ENCODE measurements at places on chromosomes 16 and 17.
A peak's percentile ranks its signal among the peaks of the same experiment; 100 is the strongest.

- no peak for DNase-seq
Observed at GRCh38 chr16:87348616-87349157, 31.5 kb upstream of the C16orf95 start.

GRCh38 chr17:34370997-34371395, 8.0 kb upstream of the CCL1 start:
- peak; percentile 7 for DNase-seq

GRCh38 chr16:47016700-47017133, 43.2 kb upstream of the DNAJA2 start:
- DNase-seq, result no peak

- no peak for DNase-seq
Observed at GRCh38 chr17:38719943-38720641, 10.0 kb upstream of the CISD3 start.

DNA sequence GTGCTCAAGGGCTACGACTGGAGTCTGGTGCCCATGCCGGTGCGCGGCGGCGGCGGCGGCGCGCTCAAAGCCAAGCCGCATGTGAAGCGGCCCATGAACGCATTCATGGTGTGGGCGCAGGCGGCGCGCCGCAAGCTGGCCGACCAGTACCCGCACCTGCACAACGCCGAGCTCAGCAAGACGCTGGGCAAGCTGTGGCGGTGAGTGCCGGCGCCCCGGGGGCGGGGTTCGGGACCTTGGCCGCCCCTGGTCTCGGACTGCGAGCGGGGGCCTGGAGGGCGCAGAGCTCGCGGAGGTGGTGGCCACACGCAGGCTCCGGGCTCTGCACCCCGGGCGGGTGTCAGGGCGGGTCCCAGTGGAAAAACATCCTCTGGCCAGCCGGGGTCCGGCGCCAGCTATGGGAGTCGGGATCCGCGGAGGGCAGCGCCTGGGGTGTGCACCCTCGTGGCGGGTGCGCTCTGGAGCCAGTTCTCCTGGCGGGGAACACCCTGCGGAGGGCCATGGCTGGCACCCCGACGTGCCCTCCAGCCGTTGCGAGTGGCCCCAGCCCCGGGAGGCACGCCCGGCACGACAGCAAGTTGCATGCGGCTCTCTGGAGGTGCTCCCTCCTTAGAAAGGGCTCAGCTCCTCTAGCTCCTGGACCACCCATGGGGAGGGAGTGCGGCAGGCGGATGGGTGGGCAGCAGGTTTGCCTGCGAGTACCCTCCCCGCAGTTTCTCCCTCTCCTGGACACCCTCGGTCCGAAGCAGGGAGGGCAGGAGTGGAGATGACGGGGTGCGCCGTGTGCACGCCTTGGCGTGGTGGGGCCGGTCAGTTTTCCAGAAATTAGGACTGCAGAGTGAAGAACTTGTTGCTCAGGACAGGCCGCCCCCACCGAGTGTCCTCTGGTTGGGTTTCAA, 824 bp downstream of the SOX8 start:
- no peak for DNase-seq

- no peak for DNase-seq
Observed at GRCh38 chr17:81514739-81515529, 2.3 kb upstream of the ACTG1 start.

- DNase-seq, result no peak
Observed at GRCh38 chr17:66995944-66996343, 31.4 kb downstream of the CACNG4 start.

DNA sequence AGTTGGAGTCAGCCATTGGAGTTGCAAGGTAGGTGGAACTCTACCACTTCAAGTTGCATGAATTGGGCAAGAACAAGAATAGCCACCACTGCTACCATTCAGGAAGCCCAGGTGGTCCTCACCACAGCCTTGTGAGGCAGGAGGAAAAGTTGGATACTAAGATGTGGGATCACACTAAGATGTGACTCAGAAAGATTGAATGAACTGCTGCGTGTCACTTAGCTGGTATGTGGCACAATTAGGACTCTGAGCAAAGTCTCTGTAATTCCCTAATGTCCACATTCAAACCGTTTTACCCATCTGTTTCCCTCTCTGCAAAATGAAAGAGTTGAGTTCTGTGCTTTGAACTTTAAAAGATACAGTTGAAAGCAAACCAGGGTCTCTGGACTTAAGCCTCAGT, 44.7 kb upstream of the HS3ST3A1 start:
- no peak for DNase-seq

- DNase-seq, result peak; percentile 42
Observed at GRCh38 chr17:42459256-42459800, 650 bp downstream of the ATP6V0A1 start.

- DNase-seq, result no peak
Observed at GRCh38 chr16:80627108-80627507, 86.3 kb downstream of the DYNLRB2 start.

DNA sequence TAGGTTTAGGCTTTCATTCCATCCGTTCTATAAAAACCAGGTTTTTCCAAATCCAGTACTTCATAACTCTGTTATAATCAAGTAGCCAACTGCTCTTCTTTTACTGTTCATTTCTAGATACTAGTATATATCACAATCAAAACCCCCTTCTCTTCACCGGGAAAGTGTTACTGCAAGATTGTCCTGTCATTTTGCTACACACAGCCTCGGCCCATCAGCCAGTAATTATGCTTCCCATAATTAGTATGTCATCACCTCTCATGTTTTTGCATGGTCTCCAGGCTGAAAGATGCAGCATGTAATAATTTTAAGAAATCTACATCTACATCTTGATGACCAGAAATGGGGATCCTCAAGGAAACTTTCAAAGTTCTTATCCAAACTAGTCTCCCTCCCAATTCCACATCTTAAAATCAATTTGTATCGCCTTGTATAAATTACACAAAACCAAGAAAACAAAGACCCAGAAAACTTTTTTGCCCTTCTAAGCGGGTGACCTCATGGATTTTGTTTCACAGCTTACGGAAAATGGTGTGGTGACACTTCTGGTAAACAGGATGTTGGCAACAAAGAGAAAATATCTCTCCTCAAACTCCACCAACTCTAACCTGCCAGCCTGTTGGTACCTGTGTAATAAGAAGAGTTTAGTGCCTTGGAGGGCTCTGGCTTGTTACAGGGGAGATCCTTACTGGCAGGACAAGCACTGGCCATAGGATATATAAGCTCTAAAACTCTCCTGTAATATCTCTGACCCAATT, 9.3 kb downstream of the TACO1 start:
- no peak for DNase-seq

DNA sequence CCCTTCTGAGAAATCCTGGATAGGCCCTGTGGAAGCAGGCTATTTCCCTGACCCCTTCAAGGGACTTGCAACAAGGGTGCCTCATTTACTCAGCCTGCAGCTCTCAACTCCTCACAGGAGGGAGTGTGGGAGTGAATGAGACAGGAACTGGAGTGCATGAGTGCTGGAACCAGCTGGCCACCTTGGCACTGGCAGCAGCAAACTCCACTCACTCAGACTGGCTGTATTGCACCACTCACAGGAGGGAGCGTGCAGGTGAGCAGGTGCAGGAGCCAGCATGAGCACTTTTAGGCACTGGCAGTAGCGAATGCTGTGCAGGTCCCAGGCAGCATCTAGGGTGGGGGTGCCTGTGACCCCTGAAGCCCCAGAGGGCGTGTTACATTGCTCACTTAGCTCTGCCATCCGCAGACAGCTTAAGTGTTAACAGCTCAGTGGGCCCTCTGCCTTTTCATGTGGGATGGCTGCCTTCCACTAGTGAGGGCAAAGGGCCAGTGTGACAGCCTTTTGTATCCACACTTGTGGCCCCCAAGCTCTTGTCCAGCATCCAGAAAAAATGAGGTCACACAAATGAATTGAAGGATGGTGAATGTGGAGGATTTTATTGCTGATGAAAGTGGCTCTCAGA, 11.0 kb upstream of the ZNHIT3 start:
- DNase-seq, result no peak

- peak; percentile 79 for DNase-seq
Observed at GRCh38 chr16:71287911-71288310, 1.3 kb downstream of the CMTR2 start.

- DNase-seq, result peak; percentile 38
Observed at GRCh38 chr17:700504-701094, 14.0 kb downstream of the VPS53 start.

DNA sequence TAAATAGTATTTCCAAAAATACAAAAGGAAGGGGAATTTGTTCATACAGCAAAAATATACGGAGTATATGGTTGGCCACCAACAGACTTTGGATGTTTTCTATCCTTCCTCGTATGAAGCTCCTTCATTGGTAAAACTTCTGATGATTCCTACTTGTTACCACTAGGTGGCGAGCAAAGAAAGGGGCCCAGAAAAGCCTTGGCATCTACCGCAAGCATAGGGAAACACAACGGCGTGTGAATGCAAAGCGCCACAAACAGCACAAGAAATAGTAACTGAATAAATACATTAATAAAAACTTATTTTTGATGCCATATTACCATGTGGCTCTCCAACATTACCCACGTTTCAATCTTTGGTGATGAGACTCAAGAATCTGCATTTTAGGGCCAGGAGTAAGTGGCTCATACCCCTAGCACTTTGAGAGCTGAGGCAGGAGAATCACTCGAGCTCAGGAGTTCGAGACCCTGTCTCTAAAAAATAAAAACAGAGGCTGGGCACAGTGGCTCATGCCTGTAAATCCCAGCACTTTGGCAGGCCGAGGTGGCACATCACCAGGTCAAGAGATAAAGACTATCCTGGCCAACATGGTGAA, 34.5 kb downstream of the YWHAE start:
- peak; percentile 74 for DNase-seq

DNA sequence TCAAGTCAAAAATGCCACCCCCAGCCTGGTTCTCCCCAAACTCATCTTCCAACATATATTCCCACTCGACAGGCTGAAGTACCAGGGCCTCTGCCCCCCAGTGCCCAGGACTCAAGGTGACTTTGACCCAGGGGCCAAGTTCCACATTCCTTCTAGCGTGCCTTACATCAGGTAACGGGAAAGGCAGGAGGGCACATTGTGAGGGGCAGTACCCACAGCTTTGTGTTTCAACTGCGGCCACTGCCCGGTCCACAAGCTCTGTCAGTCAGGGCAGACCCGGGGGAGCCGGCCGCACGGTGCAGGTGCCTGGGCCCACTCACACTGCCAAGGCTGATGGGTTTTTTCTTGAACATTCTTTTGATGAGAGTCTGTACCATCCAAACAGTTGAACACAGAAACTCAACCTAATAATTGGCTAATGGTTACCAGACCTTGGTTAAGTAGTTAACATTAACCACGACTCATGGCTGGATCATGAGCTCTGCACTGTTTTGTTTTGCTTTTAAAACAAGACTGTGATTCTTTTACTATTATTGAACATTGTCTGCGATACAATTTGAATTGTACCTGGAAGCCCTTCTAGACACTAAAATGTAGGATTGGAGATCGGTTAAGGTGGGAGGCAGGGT, 17.6 kb downstream of the ACE start:
- peak; percentile 85 for DNase-seq

- DNase-seq, result peak; percentile 61
Observed at GRCh38 chr17:2179615-2180295, 123.8 kb downstream of the SMG6 start.

DNA sequence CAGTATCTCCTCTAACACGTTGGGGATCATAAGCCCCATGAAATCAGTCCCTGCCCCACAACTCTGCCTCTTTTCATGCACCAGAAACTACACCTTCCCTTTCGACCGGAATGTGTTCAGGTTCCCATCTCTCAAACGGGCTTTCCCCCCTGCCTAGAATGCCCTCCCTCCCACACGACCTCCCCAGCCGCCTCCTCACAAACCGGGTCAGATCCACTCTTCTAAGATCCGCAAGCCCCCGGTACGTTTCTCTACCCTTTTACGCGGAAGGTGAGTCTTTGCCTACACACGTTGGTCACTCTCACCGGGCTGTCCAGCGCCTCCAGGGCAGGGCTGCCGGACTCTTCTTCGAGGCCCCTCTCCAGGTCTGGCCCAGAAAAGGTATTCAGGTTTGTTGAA, 708 bp downstream of the DHX33 start:
- no peak for DNase-seq

- no peak for DNase-seq
Observed at GRCh38 chr16:7372095-7372494, 39.5 kb downstream of the RBFOX1 start.

- DNase-seq, result peak; percentile 76
Observed at GRCh38 chr17:74380086-74380958, 13.0 kb downstream of the GPR142 start.

DNA sequence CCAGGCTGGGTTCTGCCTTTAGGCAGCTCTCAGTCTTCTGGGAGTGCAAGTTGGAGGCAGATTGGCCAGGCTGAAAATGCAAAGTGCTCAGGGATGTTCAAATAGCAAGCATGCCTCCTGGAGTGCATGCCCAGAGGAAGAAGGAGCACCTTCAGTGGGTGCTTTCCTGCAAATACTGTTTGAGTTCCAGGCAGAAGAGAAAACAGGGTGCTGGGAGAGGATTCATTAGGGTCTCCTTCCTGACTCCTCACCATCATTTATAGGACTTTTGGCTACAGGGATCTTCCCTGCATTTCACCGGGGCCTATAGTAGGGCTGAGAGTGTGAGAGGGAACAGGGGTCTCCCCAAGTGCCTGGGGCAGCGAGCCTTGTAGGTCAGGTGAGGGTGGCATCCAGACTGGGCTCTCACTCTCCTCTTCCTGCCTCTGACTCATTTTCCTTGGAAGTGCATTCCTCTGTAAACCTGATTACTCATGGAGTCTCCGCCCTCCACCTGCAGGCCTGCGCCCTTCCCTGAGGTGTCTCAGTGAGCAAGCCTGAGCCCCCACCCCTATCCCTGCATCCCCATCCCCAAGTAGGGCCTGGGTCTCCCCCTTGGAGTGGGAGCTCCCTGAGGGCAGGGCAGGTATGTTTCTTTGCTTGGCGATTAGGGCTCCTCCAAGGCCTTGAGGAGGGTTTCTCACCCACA, 17.1 kb upstream of the TNS4 start:
- peak; percentile 91 for DNase-seq

GRCh38 chr16:70454222-70455034, at the start of gene FCSK:
Gene FCSK, plus strand, starts transcription at chr16:70454595. Its CDS starts 8,596 bp downstream, at chr16:70463191.
- DNase-seq, result peak; percentile 68

DNA sequence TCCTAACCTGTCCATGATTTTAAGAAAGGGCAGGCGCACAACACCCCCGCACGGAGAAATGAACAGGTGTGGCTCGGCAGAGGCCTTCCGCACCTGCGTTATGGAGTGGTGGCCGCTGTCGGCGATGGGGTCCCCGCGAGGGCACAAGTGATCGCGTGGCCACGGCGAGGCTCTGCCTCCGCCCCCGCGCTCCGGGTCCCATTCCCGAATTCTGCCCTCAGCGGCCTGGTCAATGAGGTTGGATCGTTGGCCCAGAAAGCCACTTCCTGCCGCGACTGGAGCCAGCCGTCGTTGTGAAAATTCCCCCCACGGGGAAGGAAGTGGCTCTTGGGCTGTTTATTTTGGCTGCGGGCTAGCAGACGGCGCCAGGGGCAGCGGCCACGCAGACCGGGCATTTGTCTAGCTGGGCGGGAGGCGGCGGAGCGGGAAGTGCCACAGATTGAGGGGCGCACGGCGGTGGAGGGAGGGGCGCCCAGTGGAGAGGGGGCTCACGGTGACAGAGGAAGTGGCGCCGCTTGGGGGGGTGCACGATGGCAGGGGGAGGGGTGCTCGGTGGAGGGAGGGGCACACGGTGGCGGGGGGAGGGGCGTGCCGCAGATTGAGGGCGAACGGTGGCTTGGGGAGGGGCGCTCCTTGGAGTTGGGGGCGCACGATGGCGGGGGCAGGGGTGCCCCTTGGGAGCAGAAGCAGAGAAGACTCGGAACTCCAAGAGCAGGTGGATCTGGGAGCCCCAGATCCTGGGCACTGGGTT, 25.0 kb downstream of the MRC2 start:
- peak; percentile 64 for DNase-seq

Measured in renal cortical epithelial cell (primary cell).